ENCODE measurements at places on chromosomes 12 and 14.
A peak's percentile ranks its signal among the peaks of the same experiment; 100 is the strongest.

- no peak for DNase-seq
These were observed 873.5 kb downstream of the DIO2 start for GRCh38 chr14:79337761-79338160.

DNA sequence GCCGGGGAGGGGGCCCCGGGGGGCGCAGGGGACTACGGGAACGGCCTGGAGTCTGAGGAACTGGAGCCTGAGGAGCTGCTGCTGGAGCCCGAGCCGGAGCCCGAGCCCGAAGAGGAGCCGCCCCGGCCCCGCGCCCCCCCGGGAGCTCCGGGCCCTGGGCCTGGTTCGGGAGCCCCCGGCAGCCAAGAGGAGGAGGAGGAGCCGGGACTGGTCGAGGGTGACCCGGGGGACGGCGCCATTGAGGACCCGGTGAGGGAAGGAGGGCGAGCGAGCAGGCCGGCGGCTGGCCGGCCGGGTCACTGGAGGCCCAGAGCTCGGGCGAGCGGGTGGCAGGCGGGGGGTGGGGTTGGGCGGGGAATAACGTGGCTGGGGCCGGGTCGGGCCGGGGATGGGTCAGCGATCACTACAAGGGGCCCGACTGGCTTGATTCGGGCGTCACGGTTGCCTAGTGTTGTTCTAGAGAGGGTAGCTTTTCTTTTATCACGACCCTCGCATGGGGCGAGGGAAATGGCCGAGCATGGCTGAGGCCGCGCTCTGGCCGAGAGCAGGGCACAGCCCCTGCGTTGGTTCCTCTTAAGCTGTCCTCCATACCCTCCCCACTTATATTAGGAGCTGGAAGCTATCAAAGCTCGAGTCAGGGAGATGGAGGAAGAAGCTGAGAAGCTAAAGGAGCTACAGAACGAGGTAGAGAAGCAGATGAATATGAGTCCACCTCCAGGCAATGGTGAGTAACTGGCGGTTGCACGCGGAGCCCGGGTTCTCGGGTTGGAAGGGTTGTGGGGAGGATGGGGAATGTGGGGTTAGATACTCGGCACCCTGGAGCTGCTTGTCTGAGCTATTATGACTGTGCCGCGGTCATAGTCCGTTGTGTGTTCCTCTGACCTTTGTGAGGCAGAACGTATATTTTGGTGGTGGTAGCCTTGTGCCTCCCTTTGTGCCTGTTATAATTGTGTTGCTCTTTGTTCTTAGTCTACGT is 603 bp downstream of the PABPN1 start:
- peak; percentile 54 for DNase-seq

DNA sequence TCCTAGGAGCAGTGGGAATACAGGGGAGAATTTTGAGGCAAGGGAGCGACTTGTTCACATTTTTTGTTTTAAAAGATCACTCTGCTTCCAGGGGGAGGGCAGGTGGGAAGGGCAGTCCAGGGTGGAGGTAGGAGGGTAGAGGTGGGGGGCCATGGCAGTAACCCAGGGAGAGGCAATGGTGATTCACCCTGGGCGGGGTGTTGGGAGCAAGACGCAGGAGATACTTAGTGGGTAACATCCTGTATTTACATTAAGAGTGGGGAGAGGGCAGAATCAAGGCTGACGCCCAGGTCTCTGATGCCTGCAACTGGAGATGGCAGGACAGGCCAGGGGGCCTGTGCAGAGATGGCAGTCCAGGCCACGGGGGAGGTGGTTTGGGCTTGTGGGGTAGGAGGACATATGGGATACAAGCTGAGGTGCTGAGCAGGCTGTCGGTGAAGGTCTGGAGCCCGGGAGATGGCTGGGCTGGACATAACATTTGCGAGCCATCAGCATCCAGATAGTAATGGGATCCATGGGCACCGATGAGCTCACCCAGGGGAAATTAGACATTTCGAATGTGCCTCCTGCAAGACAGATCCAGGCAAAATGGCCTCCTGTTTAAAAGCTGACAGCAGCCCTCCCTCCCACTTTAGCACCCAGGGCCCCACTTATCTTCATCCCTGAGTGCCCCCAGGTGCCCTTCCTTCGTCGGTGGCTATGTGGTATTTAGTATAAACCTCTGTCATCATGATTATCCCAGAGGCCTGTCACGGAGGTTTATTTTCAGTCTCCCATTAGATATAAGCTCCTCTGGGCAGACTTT is 9.3 kb downstream of the EML1 start:
- DNase-seq: no peak

DNA sequence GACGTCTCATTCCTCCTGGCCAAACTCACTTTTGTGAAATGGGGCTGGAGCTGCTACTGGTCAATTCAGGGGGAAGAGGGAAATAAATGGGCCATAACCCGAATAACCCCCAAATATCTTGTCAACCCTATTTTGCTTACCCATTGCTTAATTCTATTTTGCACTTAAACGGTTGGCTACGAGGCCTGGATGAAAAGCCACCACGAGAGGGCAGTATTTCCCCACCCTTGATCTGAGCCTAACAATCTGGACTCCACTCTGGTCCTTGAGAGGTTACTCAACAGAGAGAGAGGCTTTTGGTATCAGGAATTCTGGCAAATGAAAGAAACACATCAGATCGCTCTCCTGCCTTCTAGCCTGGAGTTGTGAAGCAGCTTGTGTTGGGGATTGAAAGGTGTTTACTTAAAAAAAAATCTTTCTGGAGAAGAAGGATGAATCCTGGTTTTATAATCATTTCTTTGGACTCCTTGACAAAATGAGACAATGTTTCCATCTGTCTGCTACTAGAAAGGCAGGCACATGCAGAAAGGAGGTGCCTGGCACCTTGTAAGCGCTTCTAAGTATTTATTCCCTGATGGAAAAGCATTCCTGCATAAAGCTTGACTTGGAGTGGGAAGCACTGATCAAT is 22.4 kb upstream of the FBXO21 start:
- peak; percentile 57 for DNase-seq

- DNase-seq: no peak
These were observed 262.0 kb upstream of the G2E3 start for GRCh38 chr14:30296931-30297405.

GRCh38 chr14:77909911-77910310 is 110.0 kb downstream of the ADCK1 start:
- no peak for DNase-seq

- DNase-seq: no peak
These were observed 25.1 kb downstream of the TESPA1 start for GRCh38 chr12:54959291-54960018.

DNA sequence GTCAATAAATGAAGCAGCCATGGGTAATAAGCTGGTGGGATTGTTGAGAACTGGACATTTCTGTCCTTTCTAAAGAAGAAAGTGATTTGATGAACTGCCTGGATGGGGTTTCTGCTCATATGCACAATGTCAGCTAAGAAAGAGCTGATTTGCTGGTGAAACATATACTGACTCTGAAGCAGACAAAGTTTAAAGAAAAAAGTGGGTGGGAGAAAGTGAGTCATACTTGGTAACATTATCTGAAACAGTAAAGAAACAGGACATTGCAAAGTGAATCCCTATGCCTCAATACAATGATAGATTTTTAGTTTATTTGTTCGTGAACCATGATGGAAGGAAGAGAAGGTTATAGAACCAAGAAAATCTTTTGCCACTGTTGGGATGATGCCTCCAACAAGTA is 95.6 kb upstream of the DNM1L start:
- DNase-seq: no peak

GRCh38 chr14:39442293-39442692 is 10.1 kb upstream of the FBXO33 start:
- DNase-seq: no peak

- DNase-seq: no peak
These were observed 347.4 kb downstream of the DPF3 start for GRCh38 chr14:72546344-72547016.

GRCh38 chr12:4293299-4293965 is 19.9 kb downstream of the CCND2 start:
- DNase-seq: no peak

DNA sequence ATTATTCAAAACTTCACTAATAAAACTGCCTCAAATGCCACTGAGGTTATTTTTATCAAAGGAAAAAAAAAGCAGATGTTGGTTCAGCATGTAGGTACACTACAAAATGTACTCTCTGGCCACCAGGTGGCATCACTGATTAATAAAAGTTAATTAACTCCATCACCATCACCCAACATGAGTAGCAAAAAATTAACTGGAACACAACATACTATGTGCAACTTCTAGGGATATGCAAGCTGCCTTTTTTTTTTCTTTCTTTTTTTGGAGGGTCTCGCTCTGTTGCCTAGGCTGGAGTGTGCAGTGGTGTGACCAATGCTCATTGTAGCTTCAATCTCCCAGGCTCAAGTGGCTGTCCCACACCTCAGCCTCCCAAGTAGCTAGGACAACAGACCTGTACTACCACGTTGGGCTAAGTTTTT is 43.8 kb upstream of the NR2C1 start:
- peak; percentile 83 for DNase-seq

GRCh38 chr14:71651228-71651627 is 281.0 kb upstream of the RGS6 start:
- DNase-seq: no peak

GRCh38 chr12:79925492-79925891 is 9.4 kb downstream of the PPP1R12A start:
- DNase-seq: no peak

- DNase-seq: no peak
These were observed 9.6 kb downstream of the CRADD start for GRCh38 chr12:93686572-93687356.

DNA sequence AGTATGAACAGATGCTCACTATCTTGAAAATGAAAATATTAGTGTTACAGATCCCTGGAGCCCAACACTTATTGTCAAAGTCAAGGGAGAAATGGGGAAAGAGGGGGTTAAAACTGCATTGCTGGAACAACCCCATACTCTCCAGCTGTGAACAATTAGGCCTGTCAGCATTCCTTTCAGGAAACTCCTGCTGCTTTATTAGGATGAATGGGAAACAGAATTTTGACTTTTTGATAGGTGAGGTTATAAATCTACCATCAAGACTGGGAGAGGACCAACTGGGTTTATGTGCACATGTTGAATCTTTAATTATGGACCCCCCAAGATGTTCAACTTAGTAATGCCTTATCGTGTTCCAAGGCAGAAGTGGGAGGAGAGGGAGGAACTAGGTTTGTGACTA is 85.0 kb downstream of the TMTC1 start:
- DNase-seq: no peak

GRCh38 chr12:117884161-117884560 is 84.6 kb downstream of the KSR2 start:
- DNase-seq: no peak

GRCh38 chr12:30019366-30020140 is 235.8 kb upstream of the TMTC1 start:
- DNase-seq: no peak

DNA sequence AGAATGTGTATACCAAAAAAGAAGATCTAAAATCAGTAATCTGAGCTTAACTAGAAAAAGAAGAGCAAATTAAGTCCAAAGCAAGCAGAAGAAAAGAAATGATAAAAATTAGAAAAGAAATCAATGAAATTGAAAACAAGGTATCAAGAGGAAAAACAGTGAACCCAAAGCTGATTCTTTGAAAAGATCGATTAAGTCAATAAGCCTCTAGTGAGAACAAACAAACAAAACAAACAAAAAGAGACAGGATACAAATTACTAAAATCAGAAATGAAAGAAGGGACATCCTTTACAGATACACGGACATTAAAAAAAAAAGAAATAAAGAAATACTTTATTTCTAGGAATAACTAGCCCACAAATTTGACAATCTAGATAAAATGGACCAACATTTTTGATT is 12.9 kb upstream of the GALNT8 start:
- DNase-seq: no peak

DNA sequence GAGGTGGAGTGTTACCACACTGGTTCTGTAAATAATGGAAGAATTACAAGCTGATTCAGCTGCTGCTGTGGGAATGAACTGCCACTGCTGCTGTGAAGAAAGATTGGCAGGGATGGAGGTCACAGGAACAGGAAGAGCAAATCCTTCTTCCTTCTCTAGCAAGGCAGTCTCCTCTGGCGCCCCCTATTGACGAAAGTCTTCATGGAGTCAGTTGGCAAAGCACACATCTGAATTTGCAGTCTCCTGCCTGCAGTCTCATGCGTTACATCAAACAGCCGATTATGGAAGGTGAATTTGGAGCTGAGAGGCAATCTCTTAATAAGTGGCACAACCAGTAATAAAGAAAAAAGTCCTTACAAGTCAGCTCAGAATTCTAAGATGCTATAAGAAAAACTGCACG is 106.0 kb upstream of the TMTC1 start:
- DNase-seq: no peak

- no peak for DNase-seq
These were observed 4.0 kb downstream of the FGF6 start for GRCh38 chr12:4441355-4442335.

- DNase-seq: no peak
These were observed 16.7 kb downstream of the SLCO1C1 start for GRCh38 chr12:20711846-20712245.

DNA sequence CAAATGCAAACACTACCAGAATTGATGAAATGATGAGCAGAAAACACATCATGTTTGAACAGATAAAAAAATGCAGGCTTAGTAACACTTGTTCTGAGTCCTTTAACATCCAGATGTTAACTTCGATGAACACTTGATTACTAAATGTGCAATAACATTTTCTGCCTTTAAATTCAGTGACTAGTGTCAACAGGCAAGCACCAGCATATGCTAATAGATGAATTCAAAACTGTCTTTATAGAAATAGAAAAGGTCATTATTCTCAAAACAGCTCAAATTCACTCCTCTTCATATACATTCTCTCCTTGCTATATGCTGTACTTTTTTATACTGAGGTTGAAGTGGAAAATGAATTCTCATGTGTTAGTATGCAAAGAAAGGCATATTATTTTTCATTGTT is at the start of gene TAS2R19:
Gene TAS2R19, minus strand, starts transcription at position 101 of the 400 bp plus-strand sequence. Its CDS starts 49 bp downstream, at position 52.
- DNase-seq: no peak

DNA sequence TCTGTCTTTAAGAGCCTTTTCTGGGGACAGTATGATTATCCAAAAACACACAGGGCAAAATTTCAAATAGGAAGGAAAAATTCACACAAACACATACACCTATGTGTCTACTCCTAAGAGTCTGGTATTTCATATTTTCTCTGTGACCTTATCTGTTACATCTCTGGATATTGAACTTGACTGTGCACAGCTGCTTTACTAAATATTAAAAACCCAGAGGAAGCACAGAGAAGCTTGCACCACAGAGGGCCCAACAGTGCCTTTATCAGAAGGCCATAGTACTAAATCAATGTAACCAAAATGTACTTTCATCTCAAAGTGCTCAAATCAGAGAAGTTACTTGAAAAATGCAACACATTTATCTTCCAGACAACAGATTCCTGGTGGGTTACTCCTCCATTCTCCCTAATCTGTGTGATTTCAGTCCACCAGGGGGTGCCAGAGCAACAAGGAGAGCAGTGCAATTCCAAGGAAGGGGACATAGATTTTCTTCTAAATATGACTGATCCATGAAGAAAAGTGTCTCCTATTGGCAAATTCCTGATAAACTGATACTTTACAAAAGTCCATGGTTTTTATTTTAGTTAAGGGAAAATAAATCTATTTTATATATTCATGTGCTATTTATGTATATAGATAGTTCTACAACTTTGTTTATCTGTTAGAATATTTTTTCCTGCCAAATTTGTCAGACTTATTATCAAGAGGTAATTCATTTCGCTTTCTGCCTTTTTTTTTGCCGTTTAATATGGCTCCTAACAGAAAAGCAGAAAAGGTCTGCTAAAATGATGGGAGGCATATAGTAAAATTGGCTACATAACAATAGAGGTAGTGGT is 617.6 kb downstream of the LRFN5 start:
- no peak for DNase-seq

GRCh38 chr12:82942521-82942920 is 255.8 kb downstream of the TMTC2 start:
- DNase-seq: no peak

All from hematopoietic multipotent progenitor cell treated with erythropoietin and hydrocortisone succinate and interleukin-3 and kit ligand, for 17 days (in vitro differentiated cells).